ENCODE measurements at places on chromosomes 1 and 21.

- DNase-seq: no peak
Observed at GRCh38 chr1:235287208-235287882, 40.6 kb downstream of the ARID4B start.

DNA sequence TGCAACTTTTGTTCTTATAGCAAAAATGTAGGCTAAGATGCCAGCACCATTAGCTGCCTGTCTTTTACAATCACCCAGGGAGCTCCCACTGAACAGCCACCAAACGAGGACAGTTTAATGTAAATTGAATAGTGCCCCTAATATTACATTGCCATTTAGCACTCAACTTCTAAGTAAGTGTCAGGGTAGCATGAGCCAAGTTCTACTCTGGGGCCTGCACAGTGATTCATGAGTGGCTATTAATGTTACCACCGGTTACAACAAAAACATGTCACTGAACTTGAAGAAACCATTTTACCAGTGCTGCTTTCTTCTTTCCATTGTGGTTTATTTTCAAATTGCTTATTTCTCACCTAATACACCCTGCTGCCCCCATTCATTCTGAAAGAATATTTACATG, 295.6 kb upstream of the RRP15 start:
- DNase-seq: no peak

- no peak for DNase-seq
Observed at GRCh38 chr1:41053316-41053715, 31.8 kb upstream of the SLFNL1 start.

- no peak for DNase-seq
Observed at GRCh38 chr1:10398278-10398733, 558 bp upstream of the PGD start.

DNA sequence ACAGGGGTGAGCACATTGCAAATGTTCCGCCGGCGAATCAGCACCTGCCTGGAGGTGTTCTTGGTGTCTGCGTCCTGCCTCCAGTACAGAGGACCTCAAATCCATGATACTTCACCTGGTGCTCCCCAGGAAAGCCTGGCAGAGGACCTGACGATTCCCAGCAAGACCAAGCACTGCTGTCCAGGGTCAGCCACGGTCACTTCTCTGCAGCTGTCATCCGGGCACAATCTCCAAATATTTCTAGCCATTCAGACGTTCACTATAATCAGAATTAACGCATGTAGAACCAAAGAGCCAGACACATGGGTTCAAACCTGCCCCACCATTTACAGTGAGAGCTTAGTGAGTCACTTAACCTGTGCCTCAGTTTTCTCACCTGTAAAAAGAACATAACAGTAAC, 74.5 kb downstream of the CLIC6 start:
- no peak for DNase-seq

Measured in adrenal gland (tissue), 19 donors.